ENCODE measurements at places on chromosomes 6 and 20. TPM values are rescaled to one million over a fixed set of nuclear protein-coding genes. Genes with fewer than 3 reads are reported as not detected.
A peak's percentile ranks its signal among the peaks of the same experiment; 100 is the strongest.

GRCh38 chr20:4661191-4661590 lies 60.5 kb upstream of the PRND start:
- H3K4me3 ChIP-seq, result no peak overlapping the region
- H3K36me3 ChIP-seq, result no peaks in the 10 kb centered on the region
- no peak overlapping the region for H3K27ac ChIP-seq
- H3K4me1 ChIP-seq, result no peaks in the 10 kb centered on the region
- H3K27me3 ChIP-seq, result no peaks in the 10 kb centered on the region
- DNase-seq, result no peak

- no peak overlapping the region for H3K27ac ChIP-seq
- peaks cover 2% of the 10 kb centered on the region for H3K4me1 ChIP-seq
- no peaks in the 10 kb centered on the region for H3K36me3 ChIP-seq
- no peak overlapping the region for H3K4me3 ChIP-seq
Measured at GRCh38 chr6:158496700-158497099, 63.2 kb upstream of the TMEM181 start.

DNA sequence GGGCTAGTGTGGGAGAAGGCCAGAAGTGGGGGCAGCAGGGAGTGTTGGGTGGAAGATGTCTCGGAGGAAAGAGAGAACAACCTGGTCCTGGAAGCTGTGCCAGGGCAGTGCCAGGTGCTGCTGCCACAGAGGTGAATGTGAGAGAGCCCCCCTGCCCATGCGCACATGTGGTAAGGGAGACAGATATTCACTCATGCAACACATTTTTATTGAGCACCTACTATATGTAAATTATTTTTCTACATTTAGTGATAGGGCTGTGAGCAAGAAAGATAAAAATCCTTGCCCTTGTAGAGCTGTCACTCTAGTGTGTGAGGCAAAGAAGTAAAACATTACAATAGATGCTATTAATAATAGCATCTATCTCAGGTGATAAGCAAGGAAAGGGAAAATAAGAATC lies 471 bp downstream of the CLPSL1 start:
- H3K4me3 ChIP-seq, result no peak overlapping the region
- no peaks in the 10 kb centered on the region for H3K36me3 ChIP-seq
- peaks cover 9% of the 10 kb centered on the region for H3K27me3 ChIP-seq
- H3K27ac ChIP-seq, result no peak overlapping the region

DNA sequence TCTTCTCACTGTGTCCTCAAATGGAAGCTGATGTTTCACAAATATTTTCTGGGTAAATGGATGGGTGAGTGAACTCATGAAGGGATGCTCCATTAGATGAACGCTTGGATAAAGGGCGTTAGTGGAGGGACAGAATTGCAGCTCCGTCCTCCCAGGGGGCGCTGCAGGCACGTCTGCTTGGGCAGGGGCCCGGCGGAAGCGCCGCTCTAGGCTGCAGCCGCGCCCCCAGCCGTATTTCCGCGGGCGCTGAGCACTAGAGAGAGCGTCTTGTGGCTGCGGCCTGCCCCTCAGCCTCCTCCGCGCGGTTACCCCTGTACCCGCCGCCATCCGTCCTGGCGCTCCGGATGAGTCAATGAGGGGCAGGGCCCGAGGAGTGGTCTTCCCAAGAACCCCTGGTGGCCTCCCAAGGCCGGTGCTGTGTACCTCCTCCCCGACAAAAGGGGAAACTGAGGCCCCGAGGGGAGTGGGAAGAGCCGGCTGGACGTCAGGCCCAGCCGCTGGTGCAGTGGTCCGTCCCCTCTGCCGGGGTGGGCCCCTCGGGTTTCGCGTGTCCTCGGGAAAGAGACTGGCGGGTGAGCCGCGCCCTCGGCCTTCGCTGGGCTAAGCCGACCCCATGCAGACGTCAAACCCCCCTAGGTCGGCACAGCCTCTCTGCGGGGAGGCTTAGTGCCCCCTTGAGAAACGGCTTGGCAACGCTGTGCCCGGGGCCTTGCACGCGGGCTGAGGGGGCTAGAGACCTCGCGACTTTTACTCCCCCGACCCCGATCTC lies 11.5 kb upstream of the SNHG17 start:
- peaks cover 11% of the 10 kb centered on the region for H3K4me1 ChIP-seq
- H3K27me3 ChIP-seq, result no peaks in the 10 kb centered on the region
- peaks cover 8% of the 10 kb centered on the region for H3K36me3 ChIP-seq
- peak; percentile 98 for DNase-seq

DNA sequence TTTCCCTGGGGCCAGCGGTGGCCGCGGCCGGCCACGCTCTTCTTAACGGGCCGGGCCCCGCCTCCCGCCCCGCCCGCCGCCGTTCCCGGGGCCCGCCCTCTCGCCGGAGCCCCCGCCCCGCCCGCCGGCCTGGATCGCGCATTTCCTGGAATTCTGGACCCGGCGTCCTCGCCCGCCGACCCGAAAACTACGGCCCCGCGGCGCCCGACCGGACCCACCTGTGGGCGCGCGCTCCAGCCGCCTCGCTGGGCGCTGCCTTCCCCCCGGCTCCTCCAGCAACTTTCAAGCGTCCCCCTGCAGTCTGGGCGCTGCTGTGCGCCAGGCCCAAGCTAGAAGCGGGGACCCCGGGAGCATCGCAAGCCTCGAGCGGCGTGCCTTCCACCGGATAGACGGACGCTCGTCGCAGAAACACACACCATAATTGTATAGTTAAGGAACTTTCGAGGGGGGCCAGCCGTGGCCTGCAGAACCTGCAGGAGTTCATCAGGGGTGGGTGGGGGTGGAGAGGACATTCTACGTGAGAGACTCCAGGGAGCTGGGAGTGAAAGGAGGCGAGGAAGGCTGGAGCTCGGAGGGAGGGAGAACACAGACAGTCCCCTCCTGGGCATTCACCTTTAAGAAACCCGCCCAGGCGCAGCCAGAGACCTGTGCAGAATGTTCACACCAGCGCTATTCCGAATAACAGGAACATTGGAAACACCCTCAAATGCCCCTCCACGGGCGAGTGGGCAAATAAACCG lies at the start of gene ADA:
ADA (minus strand) TSS at position 16 of the 740 bp plus-strand sequence. CDS start 92 bp downstream, outside the sequence.
- H3K36me3 ChIP-seq, result peaks cover 6% of the 10 kb centered on the region
- H3K27ac ChIP-seq, result no peak within 1 kb of the TSS
- H3K4me3 ChIP-seq, result peak within 1 kb of the TSS; percentile 84
- H3K4me1 ChIP-seq, result peaks cover 4% of the 10 kb centered on the region
- peak; percentile 55 for DNase-seq
- H3K27me3 ChIP-seq, result peaks cover 23% of the 10 kb centered on the region

DNA sequence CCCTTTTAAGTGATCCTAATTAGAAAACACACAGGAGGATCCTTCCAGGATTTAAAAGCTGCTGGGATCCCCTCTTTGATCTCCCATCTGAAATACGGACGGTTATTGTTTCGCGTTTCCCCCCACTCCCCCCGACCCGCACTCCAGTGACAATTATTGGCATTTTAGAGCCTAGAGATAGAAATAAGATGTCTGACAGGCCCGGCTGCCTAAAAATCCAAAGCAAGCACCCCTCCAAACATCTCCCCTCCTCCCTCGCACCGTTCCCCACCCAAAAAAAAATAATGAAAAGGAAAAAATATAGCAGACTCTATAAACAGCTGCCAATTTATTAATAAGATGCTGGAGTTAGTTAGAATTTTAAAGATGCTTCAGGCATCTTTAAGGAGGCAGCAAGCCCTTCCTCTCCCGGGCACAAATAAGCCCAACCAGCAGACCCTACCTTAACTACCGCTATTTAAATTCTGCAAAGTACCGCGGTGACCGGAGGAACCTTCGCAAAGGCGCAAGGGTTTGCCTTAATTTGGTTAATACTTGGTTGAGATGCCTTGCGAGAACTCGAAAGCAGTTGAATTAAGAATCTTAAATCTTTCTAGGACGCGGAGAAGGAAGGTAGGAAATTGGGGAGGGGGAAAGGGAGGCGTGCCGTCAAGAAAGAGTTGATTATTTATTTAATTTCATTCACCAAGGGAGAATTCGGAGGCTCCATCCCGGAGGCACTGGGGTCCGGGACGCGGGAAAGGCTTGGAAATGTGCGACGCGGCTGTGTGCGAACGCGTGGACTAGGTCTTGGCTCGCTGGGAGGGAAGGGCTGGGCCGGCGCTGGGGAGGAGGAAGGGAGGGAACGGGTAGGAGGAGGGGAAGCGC lies 1.5 kb upstream of the ISM1 start:
- no peak for DNase-seq
- H3K27me3 ChIP-seq, result peaks cover 15% of the 10 kb centered on the region
- no peak overlapping the region for H3K27ac ChIP-seq
- peak overlapping the region; percentile 82 for H3K4me3 ChIP-seq
- no peaks in the 10 kb centered on the region for H3K36me3 ChIP-seq

SRMS gene
- total RNA-seq, result not detected

DNA sequence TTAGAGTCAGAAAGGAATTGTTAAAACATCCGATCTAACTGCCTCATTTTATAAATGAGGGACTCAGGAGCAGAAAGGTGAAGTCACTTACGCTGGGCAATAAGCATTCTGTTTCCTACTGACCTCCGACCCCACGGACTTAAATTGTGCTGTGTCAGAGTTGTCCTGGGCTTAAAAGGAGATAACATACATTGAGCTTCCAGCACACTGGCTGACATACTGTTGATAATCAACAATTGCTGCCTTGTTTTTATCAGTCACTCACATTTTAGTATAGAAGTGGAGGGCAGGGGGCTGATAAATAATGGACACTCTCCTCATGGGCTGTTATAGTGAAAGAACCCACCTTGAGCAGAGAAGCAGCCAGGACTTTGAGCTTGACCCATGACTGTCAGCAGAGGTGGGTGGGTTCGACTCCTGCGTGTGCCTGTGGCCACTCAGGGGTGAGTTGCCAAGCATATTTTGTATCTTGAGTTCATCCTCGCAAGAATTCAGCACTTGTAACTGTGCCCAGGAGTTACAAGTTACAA lies 166.5 kb upstream of the JARID2 start:
- peaks cover 15% of the 10 kb centered on the region for H3K4me1 ChIP-seq
- DNase-seq, result no peak
- H3K27me3 ChIP-seq, result peaks cover 3% of the 10 kb centered on the region
- no peaks in the 10 kb centered on the region for H3K36me3 ChIP-seq
- no peak overlapping the region for H3K4me3 ChIP-seq

KHDC1L gene
- total RNA-seq, result 2.2 TPM

LY6G6D gene
- not detected for total RNA-seq

DNA sequence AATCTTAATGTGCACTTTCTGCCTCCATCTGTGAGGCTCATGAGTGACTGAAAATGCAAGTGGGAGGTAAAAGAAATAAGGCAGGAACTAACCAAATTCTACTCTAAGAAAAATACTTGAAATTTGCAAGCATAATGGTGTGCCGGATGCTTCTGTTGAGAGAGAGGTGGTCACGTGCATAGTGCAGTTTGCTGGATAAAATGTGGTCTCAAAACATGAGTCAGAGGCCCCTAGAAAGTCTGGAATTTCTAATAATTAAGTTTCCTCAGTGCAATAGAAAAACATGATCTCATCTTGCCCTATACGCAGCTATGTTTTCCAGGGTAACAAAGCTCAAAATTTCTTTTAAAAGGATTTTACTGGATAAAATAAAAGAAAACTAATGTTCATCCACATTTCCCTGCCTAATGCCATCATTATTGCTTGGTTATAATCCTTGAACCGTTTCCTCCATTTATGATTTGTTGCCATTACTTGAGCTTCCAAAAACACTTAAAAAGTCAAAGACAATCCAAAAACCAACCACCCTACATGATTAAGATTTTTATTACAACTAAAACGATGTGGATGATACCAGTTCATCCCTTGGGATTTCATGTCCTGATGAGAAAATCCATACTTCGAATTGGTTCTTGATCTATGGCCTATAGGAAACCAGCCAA lies 351.7 kb upstream of the ARID1B start:
- no peak overlapping the region for H3K27ac ChIP-seq
- no peaks in the 10 kb centered on the region for H3K4me1 ChIP-seq
- no peak overlapping the region for H3K4me3 ChIP-seq
- DNase-seq, result no peak
- peaks cover 15% of the 10 kb centered on the region for H3K36me3 ChIP-seq

DNA sequence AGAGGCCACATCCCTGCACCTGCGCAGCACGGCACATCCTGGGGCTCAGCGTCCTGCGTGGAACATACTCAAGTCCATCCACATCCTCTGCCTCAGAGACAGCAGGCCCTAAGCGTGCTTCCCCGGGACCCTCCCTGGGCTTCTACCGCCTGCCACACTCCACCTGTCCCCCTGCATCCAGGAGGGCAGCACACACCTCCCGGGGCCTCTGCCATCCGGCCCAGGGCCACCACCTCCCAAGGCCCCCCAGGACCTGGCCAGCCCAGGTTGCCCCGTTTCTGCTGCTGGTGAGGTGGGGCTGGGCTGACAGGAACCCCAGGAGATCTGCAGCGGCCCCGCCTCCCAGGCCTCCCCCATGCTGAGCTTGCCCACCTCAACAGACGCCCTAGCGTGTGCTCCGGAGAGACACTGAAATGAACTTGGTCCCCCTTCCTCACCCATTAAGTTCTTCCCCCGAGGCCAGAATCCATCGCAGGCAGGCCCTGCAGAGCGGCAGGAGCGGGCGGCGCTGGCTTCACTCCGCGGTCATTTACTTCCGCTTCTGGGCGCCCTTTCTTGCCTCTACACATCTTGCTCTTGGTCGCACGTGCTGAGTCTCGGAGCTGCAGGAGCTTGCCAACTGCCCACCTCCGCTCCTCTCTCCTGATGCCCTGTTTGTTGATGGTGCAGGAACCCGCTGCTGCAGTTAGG lies 235.3 kb downstream of the TAF4 start:
- H3K27ac ChIP-seq, result no peak overlapping the region
- no peak for DNase-seq
- no peaks in the 10 kb centered on the region for H3K4me1 ChIP-seq
- peaks cover 14% of the 10 kb centered on the region for H3K36me3 ChIP-seq
- peaks cover 4% of the 10 kb centered on the region for H3K27me3 ChIP-seq

GRCh38 chr6:142356884-142357225 lies 55.0 kb downstream of the ADGRG6 start:
- H3K4me1 ChIP-seq, result peaks cover 5% of the 10 kb centered on the region
- H3K27me3 ChIP-seq, result no peaks in the 10 kb centered on the region
- H3K4me3 ChIP-seq, result no peak overlapping the region
- no peaks in the 10 kb centered on the region for H3K36me3 ChIP-seq
- no peak for DNase-seq
- no peak overlapping the region for H3K27ac ChIP-seq

PSORS1C1 gene
- total RNA-seq, result not detected

GRCh38 chr6:118758946-118759345 lies 107.6 kb upstream of the CEP85L start:
- H3K4me1 ChIP-seq, result no peaks in the 10 kb centered on the region
- H3K4me3 ChIP-seq, result no peak overlapping the region
- H3K27ac ChIP-seq, result no peak overlapping the region
- DNase-seq, result no peak

GRCh38 chr6:154932515-154933027 lies 62.5 kb upstream of the TIAM2 start:
- peaks cover 27% of the 10 kb centered on the region for H3K4me1 ChIP-seq
- H3K27ac ChIP-seq, result no peak overlapping the region
- no peak overlapping the region for H3K4me3 ChIP-seq
- no peaks in the 10 kb centered on the region for H3K27me3 ChIP-seq
- no peaks in the 10 kb centered on the region for H3K36me3 ChIP-seq

CCR6 gene
- total RNA-seq, result not detected

All from glutamatergic neuron (in vitro differentiated cells).